Kidney glomerular epithelial cell (primary cell): ENCODE measurements at places on chromosomes 5 and 9.

DNA sequence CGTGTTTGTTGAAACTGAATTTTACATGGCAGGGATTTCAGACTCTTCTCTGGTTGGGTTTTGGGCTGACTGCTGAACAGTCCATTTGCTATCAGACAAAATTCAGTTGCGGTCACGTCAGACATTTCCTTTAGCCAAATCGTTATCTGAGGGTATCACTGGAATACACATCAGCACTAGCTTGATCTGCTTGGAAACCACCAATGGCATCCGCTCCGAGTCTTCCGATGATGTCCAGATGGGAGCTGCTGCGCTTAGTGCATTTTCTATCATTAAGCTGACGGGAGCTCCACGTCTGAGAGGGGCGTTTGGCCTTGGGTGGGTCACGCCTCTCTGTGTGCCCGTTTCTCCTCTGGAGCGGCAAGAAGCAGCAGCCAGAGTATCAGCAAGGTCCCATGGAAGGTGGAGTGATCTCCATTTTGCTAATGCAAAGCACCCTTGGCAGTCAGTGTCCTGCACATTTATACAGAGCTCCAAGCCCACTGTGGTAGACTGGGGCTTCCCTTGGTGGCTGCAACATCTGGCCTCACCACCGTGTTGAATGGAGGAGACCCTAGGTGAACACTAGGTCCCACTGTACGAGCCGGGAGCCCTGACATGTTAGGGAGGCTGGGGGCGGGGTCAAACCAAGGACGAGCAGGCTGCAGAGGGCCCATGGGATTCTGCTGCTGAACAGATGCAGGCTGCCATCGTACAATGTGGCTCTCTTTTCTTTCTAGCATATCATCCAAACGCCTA, 134.6 kb upstream of the PHYKPL start:
- DNase-seq, result no peak

GRCh38 chr9:69623276-69623675, 48.9 kb downstream of the APBA1 start:
- no peak for DNase-seq

- DNase-seq, result no peak
These were observed 118.0 kb upstream of the TRIM32 start for GRCh38 chr9:116569111-116569510.

DNA sequence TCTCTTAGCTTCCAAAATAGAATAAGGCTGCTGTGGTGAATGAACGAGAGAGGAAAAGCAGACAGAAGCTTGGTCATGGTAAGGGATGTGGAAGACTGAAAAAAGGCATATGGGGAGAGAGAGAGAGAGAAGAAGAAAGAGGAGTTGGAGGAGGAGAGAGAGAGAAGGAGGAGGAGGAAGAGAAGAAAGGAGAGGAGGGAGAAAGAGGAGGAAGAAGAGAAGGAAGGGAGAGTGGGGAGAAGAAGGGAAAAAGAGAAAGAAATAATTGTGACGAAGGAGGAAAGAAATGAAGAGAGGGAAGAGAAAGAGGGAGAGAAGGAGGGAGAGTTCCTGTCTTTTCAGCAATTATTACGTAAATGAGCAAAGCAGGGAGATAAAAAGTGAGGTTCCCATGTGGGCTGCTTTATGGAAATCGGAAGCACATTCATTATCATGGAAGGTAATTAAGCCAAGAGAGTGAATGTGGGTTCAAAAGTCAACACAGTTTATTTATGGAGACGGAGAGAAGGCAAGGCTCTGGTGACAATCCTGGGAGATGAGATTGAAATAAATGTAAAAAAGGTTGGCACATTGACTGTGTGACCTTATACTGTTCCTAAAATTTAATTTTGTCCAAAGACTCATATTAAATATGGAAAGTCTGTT, 611.2 kb downstream of the KIF4B start:
- DNase-seq, result no peak

DNA sequence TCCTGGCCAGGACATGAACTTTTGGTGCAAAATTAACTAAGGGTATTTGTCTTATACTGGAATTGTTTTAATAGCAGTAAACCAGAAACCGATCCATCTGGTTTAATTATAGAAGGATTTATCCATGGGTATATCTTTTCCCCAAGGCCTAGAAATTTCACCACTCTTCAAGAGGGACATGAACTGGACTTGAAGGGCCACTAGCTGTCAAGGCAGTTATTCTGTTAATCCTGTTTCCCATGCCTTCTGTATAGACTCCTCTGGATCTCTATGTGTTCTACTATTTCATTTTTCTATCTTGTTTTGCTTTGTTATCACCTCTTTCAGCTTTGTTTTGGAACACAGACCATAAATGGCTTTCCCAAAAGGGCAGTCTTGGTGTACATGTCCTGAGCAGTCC, 467.6 kb downstream of the KIF4B start:
- DNase-seq, result peak; percentile 50

DNA sequence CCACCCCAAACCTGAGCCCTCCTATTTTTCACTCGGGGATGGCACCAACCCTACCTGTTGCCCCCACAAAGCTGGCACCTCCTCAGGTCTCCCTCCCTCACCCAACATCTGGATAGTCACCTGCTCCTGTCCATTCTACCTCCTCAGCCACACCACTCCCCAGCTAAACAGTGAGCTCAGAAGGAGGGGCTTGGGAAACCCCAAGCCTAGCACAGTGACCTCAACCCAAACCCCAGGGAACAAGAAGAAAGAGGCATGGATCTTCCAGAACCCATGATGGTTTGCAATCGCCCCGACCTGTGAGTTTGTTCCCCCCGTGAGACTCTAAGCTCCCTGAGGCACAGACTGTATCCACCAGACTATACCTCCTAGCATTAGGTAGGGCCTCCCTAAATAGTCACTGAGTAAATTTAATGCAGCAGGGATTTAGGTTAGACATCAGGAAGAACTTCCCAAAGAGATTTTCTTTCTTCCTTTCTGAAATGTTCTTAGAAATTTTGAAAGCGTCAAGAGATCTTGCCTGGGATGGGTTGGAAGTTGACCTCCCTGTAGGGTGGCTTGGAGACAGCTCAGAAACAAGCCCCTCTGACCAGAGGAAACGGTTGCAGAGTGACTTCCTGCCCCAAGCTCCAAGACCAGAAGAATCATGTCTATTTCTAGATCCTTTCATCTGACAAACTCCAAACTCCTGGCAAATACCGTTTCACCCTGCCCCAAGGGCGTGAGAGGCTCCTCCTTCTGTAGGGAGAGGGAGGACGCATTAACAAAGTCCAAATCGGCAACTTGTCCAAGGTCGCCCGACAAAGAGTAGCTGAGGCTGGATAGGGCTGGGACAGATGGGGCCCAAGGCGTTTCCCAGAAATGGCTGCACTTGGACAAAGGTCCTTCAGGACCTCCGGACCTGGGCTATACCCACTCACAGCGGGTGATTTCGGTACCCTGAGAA, 4.1 kb downstream of the FIBCD1 start:
- no peak for DNase-seq

DNA sequence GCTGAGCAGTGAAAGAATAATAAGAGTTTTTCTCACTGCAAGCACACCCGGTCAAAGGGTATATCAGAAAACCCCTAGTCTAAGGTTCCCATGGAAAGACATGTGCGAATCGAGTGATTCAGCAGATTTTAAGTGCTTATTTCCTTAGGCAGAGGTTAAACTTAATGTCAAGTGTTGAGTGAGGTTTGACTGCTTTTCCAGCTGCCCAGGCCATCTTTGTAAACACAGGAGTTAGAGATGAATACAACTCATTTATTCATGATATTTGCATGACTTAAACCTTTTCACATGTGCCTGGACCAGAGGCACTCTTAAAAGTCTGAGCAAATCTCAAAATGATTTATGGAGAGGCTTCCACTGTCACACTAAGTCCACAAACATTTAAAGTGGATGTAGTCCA, 137.8 kb upstream of the RGMB start:
- no peak for DNase-seq

DNA sequence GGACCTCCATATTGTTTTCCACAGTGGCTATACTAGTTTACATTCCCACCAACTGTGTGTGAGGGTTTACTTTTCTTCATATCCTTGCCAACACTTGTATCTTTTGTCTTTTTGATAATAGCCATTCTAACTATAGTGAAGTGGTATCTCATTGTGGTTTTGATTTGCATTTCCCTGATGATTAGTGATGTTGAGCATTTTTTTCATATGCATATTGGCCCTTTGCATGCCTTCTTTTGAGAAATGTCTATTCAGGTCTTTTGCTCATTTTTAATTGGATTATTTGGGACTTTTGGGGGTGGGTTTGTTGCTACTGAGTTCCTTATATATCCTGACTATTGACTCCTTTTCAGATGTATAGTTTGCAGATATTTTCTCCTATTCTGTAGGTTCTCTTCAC, 44.4 kb downstream of the FEM1C start:
- no peak for DNase-seq

DNA sequence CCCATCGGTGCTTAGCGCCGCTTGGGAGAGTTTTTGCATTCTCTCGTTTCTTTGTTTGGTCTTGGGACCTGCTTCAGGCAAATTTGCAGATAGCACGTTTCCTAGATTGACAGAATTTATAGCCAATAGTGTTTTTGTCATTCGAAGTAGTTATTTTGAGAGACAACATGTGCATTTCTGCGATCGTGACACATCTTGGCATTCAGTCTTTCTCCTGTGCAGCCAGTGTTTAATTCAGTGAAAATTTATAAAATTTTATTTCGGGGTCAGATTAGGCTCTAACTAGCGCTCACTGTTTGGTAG, 830 bp downstream of the PRRC1 start:
- peak; percentile 15 for DNase-seq

GRCh38 chr9:133545494-133546286, 11.2 kb downstream of the ADAMTSL2 start:
- DNase-seq, result no peak

- DNase-seq, result peak; percentile 65
These were observed 22.1 kb upstream of the STXBP1 start for GRCh38 chr9:127589955-127590370.

GRCh38 chr9:4923580-4924544, 61.2 kb upstream of the JAK2 start:
- no peak for DNase-seq

GRCh38 chr9:107644733-107645463, 155.3 kb upstream of the KLF4 start:
- DNase-seq, result no peak

GRCh38 chr9:111828193-111828592, 33.5 kb upstream of the SHOC1 start:
- DNase-seq, result no peak

DNA sequence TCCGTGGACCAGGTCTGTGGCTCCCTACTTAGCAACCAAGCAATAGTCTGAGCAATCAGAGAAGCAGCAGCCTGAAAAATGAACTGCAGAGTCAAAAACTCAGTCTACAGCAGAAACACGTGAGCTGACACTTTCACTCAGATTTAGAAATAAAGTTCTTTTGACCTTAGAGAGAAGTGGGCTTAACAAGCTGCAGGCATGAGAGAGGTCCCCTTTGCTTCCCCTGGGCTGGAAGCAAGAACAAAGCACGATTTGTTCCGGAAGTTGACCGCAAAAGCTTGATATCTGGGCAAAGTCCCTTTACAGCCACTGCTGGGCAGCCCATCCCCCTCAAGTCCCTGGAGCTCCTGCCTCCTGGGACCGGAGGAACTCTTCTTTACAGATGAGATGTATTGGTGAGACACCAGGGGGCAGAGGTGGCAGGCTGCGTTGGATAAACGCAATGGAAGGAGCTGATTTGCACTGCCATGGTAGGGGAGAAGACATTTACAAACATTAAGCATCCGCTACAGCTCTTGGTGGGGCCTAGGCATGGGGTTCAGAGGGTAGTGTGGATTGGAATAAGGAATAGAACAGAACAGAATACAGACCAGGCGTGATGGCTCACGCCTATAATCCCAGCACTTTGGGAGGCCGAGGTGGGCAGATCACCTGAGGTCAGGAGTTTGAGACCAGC, 5.8 kb upstream of the SOWAHA start:
- no peak for DNase-seq

- no peak for DNase-seq
These were observed 463.6 kb downstream of the SPOCK1 start for GRCh38 chr5:137035480-137035878.

DNA sequence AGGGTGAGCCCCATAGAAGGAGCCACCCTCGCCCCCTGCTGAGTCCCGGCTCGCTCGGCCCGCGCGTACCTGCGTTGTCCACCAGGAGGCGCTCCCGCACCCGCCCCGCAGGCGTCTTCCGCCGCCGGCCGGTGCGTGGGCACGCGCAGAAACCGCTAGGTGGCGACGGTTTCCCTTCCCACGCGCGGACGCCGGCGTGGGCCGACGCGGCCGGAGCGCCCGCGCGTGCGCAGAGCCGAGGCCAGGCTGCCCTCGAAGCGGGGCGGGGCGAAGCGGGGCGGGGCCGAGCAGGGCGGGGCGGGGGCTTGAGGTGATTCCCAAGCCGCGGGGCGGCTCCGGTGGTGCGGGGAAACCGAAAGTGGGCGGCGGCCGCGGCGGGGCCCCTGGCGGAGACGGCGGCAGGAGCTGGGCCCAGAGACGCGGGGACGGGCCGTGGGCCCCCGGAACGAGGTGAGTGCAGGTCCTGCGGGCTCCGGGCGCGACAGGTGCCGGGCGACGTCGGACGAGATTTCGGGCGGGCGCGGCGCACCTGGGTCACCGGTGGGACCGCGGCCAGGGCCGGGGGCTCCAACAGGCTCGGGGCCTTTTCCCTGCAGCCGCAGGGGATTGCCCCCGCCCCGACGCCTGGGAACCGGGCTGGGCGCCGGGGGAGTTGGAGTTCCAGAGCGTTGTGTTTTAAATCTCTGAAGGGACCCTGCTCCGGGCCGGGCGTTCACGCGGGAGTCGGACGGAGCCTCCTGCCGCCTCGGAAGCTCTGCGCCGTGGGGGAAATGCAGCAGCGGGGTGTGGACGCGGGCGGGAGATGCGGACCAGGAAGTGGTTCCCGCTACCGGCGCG, at the start of gene TDRD7:
TDRD7 (plus strand) TSS at position 308 of the 837 bp plus-strand sequence. CDS start 16,370 bp downstream, outside the sequence.
- peak; percentile 43 for DNase-seq

- DNase-seq, result peak; percentile 61
These were observed 7.9 kb downstream of the PLK2 start for GRCh38 chr5:58451732-58452565.

DNA sequence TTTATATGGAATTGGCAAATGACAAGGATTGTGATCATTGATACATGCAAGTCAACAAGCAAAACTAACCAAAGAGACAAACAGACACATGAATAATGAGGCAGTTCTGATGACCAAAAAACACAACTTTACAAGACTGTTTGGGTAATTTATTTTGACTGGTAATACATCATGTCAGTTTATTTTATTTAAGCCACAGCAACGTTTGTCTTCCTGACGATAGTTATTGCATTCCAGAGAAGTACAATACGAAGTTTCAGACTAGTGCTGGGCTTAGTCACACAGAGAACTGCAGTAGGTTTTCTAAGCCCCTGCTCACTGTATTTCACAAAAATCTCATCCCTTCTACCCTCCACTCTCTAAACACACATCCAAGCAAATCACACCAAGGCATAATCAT, 514.2 kb downstream of the RAB3C start:
- DNase-seq, result no peak

DNA sequence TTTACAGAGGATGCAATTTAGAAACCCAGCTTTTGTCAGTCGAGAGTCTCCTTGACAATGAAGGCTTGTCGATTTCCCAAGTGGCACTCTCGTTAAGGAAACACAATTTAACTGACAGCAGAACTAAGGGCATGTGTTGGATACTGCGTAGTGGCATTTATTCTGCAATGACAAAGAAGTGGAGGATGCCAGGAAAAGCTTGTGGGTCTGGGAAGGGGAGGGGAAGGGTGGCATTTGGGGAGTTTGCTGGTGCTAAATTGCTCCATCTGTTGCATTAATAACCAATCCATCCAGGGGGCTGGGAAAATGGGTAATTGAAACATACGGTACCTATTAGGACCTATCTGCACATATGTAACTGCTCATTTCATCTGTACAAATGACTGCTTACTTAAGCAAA, 190.6 kb downstream of the NSG2 start:
- DNase-seq, result no peak
